ENCODE measurements at places on chromosomes 2 and 18.

DNA sequence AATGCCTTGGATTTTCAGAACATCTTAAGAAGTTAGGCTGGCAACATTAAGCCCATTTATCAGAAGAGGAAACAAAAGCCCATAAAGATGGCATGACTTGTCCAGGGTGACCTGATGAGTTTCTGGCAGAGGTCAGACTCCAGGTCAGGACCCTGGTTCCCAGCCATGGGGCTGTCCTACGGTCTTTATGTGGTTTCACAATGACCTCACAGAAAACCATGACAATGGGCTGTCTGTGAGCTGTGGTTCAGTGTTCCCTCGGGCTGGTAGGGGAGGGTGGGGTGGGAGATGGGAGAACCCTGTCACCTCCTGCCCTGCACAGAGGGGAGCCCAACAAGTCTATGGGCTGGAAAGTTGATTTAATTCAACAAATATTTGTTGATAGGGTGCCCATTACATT lies 101.8 kb downstream of the LOXHD1 start:
- DNase-seq, result no peak

- no peak for DNase-seq
Observed at GRCh38 chr18:78883501-78883900, 96.1 kb upstream of the SALL3 start.

GRCh38 chr2:204004912-204005311 lies 68.3 kb downstream of the ICOS start:
- no peak for DNase-seq

GRCh38 chr18:13067966-13068365 lies 76.8 kb downstream of the CEP192 start:
- DNase-seq, result no peak

GRCh38 chr2:207248702-207249377 lies 83.1 kb upstream of the KLF7 start:
- DNase-seq, result no peak
